ENCODE measurements at places on chromosomes 2 and 18.

GRCh38 chr2:223536546-223536945 lies 65.6 kb downstream of the SCG2 start:
- no peak for DNase-seq

DNA sequence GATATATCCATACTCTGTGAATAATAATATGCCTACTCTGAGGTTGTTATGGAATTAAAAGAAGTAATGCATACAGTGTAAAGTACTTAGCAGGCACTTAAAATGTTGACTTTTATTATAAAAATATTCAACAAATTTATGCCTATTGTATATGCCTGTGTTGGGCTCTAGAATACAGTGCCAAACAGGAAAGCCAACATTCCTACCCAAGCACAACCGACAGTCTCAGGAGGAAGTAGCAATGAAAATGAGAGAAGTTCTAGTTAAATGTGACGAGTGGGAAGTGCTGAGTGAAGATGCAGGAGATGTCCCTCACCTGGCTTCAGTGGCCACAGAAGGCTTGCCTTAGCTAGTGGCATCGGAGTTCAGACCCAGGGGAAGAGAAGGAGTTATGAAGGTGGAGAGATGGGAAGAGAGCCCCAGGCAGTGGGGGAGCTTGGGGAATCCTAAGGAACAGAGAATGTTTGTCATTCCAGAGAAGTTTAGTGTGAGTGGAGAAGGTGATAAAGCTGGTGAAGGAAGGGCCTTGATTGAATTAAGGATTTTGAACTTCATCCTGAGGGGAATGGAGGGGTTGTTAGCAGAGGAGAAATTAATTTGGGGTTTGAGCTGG lies 105.4 kb upstream of the CNGA3 start:
- no peak for DNase-seq

GRCh38 chr2:96427917-96428316 lies 77.2 kb downstream of the NEURL3 start:
- DNase-seq, result peak; percentile 2

DNA sequence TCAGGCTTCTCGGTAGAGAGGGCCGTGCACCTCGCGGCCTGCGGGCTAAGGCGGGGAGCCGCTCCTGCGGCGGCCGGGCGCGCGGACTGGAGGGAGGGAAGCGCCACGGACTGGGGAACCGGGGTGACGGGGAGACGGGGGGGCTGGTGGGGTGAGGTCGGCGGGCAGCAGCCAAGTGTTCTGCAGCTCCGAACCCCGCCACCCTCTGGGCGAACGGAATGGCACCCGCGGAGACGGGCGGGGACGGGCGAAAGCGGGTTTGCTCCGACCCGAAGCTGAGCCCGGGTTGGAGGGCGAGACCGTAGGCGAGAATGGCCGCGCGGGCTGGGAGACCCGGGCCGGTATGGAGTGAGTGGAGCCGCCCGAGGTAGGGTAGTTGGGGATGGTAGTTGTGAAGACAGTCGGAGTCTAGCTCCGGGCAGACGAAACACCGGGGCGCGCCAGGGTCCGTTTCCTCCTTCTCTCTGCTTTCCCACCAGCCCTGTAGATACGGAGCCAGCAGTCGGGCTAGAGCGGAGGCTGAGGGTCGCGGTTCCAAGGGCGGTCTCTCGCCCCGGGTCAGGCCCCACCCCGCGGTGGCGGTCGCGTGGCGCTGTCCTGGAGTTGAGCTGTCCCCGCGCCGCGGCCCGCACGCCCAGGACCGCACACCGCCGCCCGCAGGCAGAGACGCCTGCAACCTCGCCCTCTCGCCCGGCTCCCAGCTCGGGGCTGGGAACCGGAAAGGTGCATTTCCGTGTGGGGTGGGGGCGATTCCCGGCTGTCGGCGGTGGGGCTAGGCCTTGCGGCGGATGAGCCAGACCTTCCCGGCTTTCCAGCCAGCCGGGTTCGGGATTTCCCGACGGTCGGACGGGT lies 160.3 kb upstream of the SIX2 start:
- peak; percentile 59 for DNase-seq

- DNase-seq, result no peak
Measured at GRCh38 chr18:22739061-22739642, 194.0 kb upstream of the RBBP8 start.

- DNase-seq, result no peak
Measured at GRCh38 chr18:22964116-22964515, 31.0 kb downstream of the RBBP8 start.

DNA sequence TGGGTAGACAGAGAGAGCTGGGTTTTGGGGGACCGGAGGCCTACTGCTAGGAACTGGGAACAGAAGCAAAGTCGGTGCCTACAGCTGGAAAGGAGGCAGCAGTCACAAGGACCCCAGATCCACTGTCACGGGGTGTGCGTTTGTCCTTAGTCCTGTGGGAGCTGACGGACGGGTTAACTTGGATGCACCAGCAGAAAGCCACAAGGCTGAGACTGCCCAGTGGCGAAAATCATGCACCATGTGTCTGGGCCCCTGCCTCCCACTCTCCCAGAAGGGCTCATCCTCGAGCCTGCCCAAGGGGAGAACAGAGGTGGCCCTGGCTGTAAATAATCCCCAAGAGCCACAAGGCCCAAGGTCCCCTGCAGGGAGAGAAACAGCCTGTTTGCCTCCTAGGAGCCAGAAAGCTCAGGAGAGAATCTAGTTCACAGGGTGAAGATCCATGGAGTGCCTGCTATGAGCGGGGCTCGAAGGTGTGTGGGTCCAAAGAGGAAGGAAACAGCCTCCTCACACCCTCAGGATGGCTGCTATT lies 11.7 kb upstream of the RALB start:
- no peak for DNase-seq

DNA sequence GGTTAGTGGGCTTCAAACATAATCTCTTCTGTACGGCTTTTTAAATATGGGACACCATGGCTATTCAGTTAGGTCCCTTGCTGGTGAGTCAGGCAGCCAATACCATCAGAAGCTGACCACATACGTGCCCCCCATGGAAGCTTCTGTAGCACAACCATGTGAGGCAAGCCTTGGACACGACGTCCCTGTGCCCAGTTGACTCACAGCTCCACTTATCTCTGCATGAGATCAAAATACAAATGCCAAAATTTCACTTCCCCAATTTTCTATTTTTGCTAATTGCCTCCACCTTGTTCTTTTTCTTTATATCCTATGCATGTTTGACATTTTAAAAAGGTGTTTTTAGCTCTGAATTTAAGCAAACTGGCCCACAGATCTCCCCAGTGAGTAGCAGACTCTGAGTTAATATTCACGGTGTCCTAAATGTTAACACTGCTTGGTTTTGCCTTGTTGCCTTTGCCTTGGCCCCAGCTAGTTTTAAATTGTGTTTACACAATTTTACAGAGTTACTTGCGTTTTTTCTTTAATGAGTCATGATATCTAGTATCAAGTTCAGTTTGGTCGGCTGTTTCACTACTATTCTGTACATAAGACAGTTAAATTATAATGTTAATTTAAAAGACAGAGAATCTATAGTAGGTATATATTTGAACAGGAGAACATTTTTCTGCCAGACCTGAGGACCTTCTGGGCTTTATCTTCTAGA lies 77.5 kb downstream of the CDCA7 start:
- peak; percentile 75 for DNase-seq

DNA sequence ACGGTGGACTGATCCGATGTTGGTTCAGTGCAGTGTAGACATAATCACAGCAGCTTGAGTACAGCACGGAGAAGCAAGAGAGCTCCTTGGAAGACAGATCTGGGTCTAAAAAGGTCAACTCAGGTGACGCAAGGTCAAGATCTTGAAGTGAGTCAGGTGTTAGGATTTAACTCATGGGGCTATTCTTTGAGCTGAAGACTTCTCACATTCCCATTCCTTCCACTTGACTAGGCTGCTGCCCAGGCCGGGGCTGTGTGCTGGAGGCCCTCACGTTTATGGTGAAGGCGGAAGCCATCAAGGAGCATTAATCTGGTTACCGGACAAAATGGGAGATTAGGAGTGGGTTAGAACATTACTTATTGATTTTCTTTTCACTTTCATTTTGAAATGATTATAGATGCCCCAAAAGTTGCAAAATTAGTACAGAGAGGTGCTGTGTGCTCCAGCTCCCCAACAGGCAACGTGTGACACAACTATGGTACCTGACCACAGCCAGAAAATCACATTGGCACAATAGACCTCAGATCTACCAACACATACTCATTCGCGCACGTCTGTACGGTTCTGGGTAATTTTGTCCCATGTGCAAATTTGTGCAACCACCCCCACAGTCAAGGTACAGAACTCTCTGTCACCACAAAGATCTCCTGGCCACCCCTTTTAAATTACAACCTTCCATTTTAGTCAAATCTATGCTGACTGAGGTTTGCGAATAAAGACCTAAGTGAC lies 77.6 kb upstream of the SEC11C start:
- no peak for DNase-seq

GRCh38 chr2:98020992-98021713 lies 25.4 kb upstream of the TMEM131 start:
- no peak for DNase-seq

DNA sequence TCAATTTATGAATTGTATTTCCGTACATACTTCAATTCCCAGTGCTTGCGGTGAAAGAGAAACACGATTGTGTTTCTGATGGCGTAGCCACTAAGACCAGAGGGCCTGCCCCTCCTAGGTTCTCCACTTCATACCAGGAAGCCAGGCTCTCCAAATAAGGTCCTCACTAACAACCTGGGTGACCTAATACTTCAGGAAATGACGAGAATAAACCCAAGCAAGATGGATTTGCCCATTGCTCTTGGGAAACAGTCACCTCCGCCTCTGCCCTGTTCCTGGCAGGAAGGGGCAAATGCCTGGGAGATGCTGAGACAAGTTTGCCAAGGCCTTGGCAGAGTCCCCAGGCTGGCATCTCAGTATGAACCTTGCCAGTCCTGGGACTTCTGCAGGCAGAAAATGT lies 41.8 kb downstream of the TTC32 start:
- no peak for DNase-seq

DNA sequence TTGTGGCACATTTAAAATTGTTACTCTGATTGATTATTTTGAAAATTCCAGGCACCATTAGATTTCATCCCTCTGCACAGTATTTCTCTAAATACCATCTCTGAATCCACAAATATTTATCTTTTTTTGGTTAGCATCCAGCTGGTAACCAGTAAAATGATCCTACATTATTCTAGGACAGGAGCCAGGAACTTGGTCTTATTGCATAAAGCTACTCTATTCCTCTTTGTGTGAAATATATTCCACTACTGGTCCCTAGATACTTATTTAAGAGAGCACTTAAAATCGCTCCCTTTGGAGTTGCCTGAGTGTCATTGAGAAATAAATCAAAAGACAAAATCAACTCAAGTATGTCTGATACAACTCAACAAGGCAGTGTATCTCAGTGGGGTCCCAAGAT lies 7.4 kb upstream of the MBOAT2 start:
- DNase-seq, result no peak

DNA sequence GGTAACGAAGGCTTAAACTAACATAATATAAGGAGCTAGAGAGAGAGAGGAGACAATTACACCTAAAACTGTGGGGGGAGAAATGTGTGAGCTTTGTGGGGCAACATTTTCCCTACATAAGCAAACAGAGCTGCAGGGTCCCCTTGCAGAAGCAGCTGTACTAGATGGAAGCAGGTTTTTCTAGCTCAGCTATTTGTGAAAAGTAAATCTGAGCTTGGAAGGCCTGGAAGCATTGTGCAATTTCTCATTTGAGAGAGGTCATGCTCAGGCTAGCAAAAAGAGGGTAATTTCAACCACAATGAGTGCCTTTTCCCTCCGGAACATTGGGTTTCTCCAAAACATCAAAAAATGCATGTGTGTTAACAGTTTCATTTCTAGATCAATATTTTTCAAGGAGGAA lies 130.0 kb downstream of the ARL4C start:
- no peak for DNase-seq

DNA sequence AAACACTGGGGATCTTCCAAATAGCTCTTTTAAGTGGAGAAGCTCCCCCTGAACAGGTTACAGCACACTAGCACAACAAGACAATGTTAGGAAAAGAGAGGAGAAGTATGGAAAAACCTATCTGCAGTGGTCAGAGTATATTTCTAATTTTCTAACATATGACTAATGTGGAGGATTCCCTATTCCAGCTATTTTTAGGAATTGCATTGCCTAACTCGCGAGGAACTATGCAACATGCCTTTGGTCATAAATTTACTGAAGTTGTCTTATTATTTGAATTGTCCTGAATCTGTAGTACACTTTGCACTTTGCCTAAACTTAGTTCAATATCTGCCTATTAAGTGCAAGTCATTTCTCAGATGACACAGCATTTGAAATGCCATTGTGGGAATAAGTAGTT lies 381.4 kb downstream of the CCDC85A start:
- DNase-seq, result no peak

- no peak for DNase-seq
Measured at GRCh38 chr18:57837917-57838548, 34.9 kb upstream of the ATP8B1 start.

DNA sequence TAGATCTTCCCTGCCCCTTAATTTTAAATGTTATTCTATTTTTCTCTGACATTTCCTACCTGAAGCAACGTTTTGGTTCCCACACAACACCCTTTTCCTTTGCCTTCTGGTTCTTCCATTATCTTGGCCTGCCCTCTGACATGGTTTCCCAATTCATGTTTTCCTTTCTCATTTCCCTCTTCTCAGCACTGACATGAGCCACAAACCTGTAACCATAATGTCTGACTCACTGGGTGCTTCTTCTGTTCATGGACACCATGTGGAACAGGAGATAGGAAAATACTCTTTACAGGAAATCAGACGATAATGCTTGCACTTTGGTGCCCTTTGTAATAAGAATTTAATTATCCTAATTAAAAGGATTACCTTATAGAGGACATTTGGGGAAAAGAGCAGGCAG lies 142.0 kb downstream of the ZEB2 start:
- DNase-seq, result peak; percentile 36

- no peak for DNase-seq
Measured at GRCh38 chr18:74241970-74242369, 49.8 kb downstream of the CYB5A start.
